CD14-positive monocyte (primary cell): ENCODE measurements at places on chromosomes 11 and 22.
A peak's percentile ranks its signal among the peaks of the same experiment; 100 is the strongest.

- peak; percentile 57 for DNase-seq
Measured at GRCh38 chr22:23894710-23895598, 771 bp downstream of the MIF start.

GRCh38 chr22:26172389-26172990 lies 3.2 kb downstream of the SEZ6L start:
- peak; percentile 3 for DNase-seq

GRCh38 chr11:20599221-20600019 lies at the start of gene SLC6A5:
SLC6A5 (plus strand) TSS chr11:20599608; CDS start chr11:20599673, 65 bp downstream.
- DNase-seq = no peak

DNA sequence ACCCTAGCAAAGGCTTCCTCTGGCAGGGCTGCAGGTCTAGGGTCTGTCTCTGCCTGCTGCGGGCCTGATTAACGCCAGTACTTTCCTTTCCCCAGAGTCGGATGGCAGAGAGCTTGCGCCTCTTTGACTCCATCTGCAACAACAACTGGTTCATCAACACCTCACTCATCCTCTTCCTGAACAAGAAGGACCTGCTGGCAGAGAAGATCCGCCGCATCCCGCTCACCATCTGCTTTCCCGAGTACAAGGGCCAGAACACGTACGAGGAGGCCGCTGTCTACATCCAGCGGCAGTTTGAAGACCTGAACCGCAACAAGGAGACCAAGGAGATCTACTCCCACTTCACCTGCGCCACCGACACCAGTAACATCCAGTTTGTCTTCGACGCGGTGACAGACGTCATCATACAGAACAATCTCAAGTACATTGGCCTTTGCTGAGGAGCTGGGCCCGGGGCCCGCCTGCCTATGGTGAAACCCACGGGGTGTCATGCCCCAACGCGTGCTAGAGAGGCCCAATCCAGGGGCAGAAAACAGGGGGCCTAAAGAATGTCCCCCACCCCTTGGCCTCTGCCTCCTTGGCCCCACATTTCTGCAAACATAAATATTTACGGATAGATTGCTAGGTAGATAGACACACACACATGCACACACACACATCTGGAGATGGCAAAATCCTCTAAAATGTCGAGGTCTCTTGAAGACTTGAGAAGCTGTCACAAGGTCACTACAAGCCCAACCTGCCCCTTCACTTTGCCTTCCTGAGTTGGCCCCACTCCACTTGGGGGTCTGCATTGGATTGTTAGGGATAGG lies 18.6 kb downstream of the RSPH14 start:
- no peak for DNase-seq

- no peak for DNase-seq
Measured at GRCh38 chr11:121671283-121672168, 218.8 kb upstream of the SORL1-AS1 start.

- no peak for DNase-seq
Measured at GRCh38 chr11:115677190-115677589, 173.0 kb upstream of the CADM1 start.

- no peak for DNase-seq
Measured at GRCh38 chr22:40236131-40236665, 58.5 kb downstream of the TNRC6B start.

DNA sequence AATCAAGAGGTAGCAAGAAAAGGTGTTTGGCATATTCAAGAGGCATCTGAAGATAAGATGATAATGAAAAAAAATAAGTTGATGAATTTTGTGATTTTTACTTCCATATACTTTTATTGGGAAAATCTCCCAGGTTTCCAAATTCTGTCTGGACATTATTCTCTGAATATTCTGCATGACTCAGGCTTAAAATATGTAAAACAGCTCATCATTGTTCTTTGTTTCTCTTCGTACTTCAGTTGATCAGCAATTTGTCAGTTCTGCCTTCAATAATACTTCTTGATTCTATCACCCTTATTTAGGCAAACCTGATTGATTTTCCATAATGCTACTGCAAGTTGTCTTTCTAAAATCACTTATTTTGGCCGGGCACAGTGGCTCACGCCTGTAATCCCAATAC lies 30.2 kb downstream of the GTF2H1 start:
- no peak for DNase-seq

DNA sequence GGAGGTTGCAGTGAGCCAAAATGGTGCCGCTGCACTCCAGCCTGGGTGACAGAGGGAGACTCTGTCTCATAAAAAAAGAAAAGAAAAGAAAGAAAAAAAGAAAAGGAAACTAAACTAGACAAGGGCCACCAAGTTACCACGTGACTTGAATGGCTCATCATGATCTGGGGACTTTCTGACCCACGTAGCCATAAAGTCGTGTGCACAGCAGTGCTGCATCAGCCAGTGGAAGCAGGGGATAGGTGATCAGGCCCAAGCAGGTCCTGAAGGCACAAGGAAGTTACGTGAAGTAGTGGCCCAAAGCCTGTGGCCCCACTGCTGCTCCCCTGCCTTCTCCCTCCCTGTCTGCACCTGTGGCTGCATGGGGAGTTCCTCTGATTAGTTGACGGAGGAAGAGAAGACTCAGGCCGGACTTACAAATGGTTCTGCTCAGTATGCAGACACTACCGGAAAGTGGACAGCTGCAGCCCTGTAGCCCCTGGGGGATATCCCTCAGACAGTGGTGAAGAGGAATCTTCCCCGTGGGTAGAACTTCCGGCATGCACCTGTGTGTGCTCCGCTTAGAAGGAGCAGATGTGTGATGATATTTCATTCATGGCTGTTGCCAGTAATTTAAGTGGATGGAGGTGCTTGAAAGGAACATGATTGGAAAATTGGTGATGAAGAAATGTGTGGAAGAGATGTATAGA lies 18.2 kb upstream of the CD81 start:
- no peak for DNase-seq

DNA sequence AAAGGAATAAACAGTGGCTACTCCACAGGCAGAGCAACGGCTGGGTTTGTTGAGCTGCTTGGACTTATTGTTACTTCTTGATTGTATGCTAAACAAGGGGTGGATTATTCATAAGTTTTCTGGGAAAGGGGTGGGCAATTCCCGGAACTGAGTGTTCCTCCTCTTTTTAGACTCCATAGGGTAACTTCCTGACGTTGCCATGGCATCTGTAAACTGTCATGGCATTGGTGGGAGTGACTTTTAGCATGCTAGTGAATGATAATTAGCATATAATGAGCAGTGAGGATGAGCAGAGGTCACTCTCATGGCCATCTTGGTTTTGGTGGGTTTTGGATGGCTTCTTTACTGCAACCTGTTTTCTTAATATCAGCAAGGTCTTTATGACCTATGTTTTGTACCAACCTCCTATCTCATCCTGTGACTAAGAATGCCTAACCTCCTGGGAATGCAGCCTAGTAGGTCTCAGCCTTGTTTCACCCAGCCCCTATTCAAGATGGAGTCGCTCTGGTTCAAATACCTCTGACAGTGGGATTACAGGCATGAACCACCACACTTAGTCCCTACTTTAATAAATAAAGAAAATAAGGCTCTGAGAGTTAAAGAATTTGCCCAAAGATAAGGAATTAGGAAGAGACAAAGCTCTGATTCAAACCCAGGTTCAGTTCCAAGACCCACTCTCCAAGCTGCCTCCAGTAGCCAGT lies 65.6 kb upstream of the CLMP start:
- no peak for DNase-seq

GRCh38 chr11:78830277-78830819 lies 255.7 kb upstream of the NARS2 start:
- no peak for DNase-seq

- no peak for DNase-seq
Measured at GRCh38 chr11:85867751-85868150, 12.6 kb downstream of the CCDC83 start.

GRCh38 chr11:7506243-7506642 lies 7.6 kb upstream of the PPFIBP2 start:
- DNase-seq = no peak

DNA sequence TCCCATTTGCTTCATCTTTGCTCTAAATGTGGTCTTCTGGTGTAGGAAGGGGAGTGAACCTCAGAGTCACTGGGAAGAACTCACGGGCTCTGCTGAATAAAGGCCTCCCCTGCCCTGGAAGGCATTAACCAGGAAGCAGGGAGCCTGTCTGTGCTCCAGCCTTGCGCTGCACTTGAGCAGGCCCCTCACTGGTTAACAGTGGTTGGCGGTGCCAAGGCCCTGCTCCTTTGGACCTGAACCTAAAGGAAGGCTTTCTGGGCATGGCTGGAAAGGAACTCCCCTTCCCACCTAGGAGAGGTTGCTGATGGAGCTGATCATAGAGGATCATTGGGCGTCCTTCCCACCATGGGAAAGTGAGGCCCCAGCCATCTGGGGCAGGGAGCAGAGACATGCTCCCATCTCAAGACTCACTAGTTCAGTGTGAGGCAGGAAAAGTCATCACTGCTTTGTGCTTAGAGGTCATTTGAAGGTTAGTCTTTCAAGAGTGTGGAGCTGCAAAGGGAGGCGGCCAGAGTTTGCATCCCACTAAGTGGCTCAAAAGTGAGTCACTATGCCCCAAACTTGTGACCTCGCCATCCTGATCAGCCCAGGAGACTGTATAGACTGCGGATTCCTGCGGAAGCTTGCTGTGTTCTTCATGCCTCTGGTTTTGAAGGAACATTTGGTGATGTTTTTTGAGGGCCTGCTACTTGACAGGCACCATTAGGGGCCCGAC lies 50.4 kb downstream of the DBX1 start:
- DNase-seq = no peak

GRCh38 chr22:49861642-49862495 lies 8.2 kb downstream of the ZBED4 start:
- no peak for DNase-seq

- DNase-seq = no peak
Measured at GRCh38 chr11:71246559-71246958, 5.8 kb downstream of the SHANK2 start.

DNA sequence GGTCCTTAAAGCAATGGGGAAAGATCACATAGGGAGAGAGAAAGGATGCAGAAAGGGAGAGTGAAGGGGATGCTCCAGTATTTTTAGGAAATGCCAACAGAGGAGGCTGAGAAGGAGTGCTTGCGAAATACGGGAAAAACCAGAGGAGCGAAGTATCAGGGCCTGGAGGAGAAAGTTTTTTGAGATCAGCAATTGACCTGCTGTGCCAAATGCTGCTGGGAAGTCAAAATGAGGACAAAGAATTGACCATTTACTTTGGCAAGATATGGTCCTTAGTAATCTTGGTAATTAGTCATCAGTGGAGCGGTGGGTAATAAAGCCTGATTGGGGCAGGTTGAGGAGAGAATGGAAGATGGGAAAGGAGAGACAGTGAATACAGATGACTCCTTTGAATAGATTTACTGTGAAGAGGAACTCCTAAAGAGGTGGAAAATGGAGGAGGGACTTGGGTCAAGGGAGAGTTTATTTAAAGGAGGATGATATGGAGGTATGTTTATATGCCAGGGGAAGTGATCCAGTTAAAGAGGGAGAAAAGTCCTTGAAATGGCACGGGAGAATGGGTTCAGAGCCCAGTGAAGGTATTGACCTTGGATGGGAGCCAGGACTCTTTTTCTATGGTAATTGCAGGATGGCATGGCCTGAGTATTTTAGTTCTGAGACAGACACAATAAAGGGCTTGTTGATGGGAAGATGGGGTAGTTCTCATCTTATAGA lies 111.5 kb downstream of the PKNOX2 start:
- DNase-seq = no peak

- peak; percentile 82 for DNase-seq
Measured at GRCh38 chr22:46617207-46617985, 2.8 kb upstream of the GRAMD4 start.

- DNase-seq = no peak
Measured at GRCh38 chr22:28950617-28951411, 67.4 kb downstream of the ZNRF3 start.

DNA sequence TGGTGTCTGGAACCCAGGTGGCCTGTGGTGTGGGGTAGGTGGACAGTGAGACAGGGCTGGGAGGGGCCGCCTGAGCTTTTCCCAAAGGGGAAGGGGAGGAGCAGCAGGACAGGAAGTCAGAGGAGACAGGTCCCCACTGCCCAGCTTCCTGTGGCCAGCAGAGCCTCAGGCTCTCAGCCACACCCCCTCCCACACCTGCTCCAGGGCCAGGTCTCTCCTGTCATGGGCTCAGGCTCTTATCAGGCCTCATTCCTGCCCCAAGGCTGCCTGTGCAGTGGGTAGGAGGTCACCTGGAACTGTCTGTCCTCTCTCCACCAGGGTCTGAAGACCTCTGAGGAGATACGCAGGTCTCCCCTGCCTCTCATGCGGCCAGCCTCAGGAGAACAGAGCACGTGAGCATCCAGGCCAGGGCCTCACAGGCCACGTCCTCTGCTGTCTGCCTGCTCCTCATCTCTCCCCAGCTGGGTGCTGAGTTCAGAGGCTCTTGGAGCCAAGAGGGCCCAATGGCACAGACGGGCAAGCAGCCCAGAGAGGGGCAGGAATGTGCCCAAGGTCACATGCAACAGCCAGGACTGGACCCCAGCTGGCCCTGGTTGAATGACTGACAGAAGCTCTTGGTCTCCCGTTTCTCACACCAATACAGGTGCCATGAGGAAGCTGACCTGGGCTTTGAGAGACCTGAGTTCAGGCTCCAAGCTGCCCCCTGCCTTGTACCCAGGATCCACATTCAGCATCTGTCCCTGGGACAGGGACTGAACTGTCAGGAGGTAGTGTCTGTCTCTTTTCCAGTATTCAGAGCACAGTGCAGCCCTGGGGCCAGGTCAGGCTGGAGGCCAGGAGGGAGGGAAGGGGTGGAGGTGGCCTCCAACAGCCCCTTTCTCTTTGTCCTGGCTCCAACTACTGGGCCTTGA lies 16.7 kb downstream of the STARD10 start:
- DNase-seq = no peak

DNA sequence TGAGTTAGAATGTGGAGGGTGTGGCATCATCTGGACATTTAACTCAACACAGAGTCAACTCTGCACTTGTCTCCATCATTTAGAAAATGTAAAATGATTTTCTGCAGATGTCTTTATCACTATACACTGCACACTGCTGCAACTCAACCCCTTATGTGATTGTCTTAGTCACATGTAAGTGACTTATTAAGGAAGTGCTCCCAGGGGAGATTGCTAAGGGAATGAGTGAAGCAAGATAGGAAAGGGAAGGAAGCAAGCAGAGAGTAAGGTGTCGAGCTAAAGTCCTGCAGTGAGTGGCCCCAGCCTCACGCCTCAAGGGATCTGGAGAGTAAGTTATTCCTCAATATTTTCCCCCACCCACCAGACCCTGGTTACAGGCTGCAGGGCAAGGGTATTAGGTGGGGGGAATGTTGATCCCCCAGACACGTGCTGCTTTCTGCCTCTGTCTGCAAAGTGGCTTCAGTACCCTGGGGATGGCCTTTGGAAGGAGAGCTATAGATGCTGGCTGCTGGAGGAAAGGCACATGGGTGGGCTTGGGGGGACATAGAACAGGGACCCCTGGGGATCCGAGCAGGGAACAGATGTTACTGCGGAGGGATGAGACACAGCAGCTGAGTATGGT lies 7.2 kb upstream of the CBX6 start:
- no peak for DNase-seq
